ENCODE measurements at places on chromosomes 7 and 10.
A peak's percentile ranks its signal among the peaks of the same experiment; 100 is the strongest.

DNA sequence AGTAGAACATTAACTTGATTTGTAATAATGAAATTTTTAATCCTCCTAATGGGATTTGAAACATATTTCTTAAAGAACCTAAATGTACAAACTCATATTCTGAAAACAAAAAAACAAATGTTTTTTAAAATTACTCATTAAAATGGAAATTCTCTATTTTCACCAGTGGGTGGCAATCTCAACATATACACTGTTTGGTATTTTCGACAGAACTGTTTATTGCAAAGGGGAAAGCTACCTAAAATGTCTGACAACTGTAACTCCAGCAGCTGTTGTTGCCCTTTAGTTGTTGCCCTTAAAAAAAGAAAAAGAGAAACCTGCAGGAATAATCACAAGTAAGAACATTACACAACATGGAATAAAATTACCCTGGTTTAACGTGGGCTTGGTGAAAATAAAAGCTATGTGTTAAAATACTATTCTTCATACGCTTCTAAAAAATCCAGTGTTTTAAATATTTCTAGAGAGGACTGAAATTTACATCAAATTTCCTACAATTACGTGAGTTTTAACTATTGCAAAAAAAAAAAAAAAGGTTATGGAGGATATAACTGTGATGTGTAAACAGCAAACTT lies 54.5 kb downstream of the COL1A2 start:
- peak; percentile 23 for DNase-seq

DNA sequence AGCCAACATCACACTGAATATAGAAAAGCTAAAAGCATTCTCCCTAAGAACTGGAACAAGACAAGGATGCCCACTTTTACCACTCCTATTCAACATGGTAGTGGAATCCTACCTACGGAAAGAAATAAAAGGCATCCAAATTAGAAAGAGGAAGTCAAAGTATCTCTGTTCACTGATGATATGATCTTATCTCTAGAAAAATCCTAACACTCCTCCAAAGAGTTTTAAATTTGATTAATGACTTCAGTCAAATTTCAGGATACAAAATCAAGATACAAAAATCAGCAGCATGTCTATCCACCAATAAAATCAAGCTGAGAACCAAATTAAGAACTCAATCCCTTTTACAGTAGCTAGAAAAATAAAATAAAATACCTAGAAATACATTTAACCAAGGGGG lies 35.3 kb upstream of the TNKS2 start:
- no peak for DNase-seq

DNA sequence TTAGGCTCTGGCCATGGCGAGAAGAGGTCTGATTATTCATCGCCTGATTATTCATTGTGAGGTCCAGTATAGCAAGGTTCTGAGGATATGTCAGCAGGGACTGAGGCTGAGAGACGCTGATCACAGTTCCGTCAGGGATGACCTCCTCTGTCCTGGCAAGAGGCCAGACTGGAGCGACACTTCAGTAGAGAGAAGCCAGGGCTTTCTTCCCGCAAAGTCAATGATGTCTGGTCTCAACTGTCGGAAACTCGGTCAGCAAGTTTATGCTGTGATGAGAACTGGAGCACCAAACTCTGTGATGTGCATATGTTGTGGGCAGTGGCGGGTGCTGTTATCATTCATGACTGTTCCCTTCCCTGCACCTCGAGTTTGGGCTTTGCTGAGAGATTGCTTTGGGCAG lies 29.0 kb upstream of the GNA12 start:
- DNase-seq, result no peak

- DNase-seq, result peak; percentile 30
Observed at GRCh38 chr10:100791369-100792058, 46.1 kb downstream of the PAX2 start.
